ENCODE measurements at places on chromosomes 1 and 21.

GRCh38 chr1:18940303-18941020 lies 16.0 kb downstream of the IFFO2 start:
- DNase-seq: peak; percentile 54

DNA sequence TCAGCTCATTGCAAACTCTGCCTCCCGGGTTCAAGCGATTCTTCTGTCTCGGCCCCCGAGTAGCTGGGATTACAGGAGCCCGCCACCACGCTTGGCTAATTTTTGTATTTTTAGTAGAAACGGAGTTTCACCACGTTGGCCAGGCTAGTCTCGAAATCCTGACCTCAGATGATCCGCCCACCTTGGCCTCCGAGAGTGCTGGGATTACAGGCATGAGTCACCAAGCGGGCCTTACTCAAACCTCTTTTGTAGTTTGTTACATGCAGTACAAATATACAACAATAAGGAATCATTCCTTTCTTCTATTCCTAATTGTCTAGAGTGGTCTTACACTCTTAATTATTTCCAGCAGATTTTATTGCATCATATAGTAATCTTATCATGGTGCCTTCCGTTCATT lies 16.6 kb downstream of the SPATA17 start:
- no peak for DNase-seq

DNA sequence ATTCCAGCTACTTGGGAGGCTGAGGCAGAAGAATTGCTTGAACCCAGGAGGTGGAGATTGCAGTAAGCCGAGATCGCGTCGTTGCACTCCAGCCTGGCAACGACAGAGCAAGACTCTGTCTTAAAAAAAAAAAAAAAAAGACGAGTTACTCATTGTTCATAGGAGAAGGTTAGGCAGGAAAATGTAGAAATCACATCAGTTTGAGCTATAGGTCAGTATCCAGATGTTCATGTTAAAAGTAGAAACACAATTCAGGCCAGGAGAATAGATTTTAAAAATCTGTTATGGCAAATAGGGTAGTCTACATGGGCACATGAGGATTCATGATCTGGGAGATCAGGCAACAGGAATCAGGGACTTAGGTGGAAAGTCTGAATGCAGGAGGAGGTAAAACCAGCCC lies 57.7 kb downstream of the SELENOF start:
- no peak for DNase-seq

GRCh38 chr1:85447006-85447943 lies 17.7 kb downstream of the DDAH1 start:
- peak; percentile 42 for DNase-seq

DNA sequence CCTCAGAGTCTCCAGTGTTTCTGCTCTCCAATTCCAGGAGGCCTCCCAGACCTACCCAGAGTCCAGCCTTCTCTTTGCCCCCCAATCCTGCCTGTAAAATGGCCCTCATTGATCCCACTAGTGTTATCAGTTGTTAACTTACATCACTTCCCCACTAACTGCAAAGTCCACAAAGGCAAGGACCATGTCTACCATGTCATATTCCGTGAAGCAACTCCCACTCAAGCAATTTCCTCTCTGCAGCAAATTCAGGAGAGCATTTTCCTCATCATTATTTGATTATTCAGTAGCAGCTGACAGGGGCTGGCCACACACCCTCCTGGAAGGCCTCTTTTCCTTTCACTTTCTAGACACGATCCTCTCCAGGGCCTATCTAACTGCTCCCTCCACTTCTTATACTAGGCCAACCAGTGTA lies 153.5 kb downstream of the RERE start:
- no peak for DNase-seq

- DNase-seq: no peak
Observed at GRCh38 chr1:48294656-48295055, 72.1 kb downstream of the SLC5A9 start.

- peak; percentile 86 for DNase-seq
Observed at GRCh38 chr1:226679853-226680516, 59.1 kb downstream of the ITPKB start.

DNA sequence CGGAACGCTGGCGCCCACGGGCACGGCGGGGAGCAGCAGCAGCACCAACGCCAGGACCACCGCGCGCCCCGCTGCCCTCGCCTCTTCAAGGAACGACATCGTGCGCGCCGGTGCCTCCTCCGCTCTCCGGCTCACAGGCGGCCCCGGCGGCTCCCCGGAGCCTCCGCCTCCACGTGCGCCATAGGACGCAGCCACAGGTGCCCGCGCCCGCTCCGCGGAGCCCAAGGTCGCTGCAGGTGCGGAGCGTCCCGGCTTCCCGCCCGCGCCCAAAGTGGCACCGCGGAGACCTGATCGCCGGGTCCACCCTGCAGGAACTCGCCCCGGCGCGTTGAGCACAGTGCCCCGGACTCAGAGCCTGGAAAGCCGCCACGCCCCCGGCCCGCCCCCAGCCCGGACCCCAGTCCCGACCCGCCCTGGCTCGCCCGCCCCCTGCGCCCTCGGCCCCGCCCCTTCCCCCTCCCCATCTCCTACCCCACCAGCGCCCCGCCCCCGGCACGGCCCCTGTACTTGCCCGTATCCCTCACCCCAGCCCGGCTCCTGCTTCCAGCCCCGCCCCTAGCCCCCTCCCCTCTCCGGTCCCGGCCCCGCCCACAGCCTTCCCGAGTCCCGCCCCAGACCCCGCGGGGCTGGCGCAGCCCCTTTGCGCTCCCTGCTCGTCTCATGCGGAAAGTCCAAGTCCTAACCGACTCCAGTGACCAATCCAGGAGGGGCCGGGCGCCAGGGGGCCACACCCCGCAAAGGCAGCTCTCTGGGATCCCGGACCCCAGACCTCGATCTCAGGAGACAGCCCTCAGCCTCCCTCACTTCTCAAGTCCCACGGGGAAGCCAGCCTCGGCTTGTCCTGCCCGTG lies at the start of gene MEGF6:
Gene MEGF6 (minus strand): TSS at position 339 of the 850 bp plus-strand sequence. CDS start 240 bp downstream, at position 99.
- DNase-seq: peak; percentile 15

DNA sequence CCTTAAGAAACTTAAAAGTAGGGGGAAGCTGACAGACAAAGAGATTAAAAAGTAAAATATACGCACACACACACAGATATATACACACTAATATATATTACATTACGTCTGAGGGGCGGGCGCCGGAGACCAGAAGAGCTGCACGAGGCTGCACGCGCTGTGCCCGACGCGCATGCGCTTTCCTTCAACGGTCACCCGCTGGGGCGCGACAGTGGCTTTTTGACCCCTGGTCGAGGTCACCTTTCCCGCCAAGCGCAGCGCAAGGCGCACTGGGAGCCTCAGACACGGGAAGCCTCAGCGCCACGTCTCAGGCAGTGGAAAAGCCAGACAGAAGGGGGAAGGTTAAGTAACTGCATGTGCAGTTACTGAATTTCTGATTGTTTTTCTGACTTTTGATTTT lies at the start of gene HORMAD1:
Gene HORMAD1 (minus strand): TSS at position 193 of the 400 bp plus-strand sequence. CDS start 1,390 bp downstream, outside the sequence.
- DNase-seq: no peak

- no peak for DNase-seq
Observed at GRCh38 chr1:232260861-232261260, 369.1 kb downstream of the SIPA1L2 start.

DNA sequence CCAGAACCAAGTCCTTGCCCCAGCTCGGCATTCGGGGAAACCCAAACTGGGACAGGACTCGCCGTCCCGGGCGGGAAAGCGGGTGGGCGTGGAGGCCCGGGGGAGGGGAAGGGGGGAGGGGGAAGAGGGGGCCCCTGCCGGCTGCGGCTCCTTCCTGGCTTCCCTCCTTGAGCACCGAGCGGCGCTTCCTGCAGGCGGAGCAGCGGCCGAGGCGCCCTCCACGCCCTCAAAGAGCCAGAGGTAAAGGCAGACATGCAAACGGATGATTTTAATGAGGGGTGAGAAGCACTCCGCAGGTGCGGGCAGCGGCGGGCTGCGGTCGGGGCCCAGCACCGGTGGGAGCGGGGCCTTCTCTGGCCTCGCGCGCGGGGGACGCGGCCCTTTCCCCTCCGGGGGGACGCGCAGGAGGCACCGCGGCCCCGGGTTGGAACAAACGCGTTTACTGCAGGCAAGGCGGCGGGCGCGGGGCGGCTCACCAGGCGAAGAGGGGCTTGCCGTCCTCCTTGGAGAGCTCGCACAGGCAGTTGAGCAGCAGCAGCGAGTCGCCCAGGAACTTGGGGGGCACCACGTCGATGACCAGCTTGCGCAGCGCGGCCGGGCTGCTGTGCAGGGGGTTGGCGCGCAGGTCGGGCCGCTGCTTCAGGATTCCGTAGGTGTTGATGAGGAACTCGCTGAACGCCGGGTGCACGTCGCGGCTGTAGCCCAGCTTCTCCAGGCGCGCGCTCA lies 5.7 kb upstream of the FTCD start:
- DNase-seq: no peak

DNA sequence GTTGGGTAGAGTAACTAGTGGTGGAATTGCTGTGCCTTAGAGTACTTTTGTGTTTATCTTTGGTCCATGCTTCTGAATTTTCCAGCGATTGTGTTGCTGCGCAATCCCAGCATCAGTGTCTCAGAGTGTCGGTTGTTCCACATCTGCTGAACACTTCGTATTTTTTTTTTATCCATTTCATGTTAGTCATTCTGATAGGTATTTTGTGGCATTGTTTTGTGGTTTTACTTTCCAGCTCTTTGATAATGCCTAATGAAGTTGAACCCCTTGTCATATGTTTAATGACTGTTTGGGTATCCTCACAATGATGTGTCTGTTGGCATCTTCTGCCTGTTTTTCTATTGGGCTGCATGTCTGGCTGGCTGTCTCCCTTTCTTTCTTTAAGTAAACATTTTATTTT lies 13.6 kb downstream of the TUFT1 start:
- peak; percentile 56 for DNase-seq

DNA sequence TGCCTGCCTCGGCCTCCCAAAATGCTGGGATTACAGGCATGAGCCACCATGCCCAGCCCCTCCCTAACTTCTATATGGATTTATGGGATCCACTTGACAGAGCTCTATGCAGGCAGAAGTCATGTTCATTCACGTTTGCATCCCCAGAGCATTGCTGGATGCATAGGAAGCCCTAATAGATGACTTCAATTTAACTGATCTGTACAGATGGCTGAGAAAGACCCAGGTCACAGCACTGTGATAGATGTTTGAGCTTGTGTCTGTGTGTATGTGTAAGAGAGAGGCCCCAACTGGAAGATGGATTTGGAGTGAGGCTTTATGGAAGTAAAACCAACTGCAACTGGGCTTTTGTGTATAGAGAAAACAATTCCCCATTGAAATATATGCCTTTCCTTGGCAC lies 30.9 kb upstream of the PLXNA2 start:
- no peak for DNase-seq

DNA sequence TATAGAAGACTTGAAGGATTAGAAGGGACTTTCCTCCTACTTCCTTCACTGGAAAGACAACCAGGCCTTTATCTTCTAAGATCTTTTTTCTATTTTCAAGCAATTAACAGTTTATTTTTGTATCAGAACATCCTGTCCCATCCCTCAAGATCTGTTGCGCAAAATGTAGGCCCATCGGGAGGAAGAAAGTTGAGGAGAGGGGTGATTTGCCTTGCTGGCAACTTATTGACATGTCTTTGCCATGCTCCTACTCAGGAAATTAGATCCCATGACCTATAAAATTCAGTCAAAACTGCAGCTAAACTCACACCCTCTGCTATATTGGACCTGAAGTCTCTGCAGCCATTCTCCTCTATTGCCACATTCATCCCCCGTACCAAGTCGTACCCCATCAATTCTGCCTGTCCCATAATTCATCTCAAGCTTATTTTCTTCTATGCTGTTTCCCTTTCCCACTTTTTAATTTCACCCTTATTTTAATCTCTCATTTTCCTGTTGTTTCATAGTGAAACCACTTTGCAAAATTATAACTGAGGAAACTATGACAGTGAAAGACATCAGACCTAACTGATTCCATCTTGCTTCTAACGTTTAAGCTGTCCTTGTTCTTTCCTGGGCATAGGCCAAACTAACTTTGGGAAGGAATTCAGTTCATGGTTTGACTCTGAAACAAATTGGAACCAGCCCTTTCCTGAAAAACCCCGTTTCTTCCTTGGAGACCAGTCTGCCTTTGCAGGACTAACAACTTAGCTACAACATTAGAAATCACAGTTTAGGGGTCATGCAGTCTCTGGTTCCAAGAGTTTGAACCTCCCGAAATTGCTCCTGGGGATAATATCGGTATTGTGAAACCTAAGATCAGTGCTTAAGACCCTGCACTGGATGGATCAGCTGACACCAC lies 195.7 kb upstream of the PTBP2 start:
- DNase-seq: peak; percentile 40

DNA sequence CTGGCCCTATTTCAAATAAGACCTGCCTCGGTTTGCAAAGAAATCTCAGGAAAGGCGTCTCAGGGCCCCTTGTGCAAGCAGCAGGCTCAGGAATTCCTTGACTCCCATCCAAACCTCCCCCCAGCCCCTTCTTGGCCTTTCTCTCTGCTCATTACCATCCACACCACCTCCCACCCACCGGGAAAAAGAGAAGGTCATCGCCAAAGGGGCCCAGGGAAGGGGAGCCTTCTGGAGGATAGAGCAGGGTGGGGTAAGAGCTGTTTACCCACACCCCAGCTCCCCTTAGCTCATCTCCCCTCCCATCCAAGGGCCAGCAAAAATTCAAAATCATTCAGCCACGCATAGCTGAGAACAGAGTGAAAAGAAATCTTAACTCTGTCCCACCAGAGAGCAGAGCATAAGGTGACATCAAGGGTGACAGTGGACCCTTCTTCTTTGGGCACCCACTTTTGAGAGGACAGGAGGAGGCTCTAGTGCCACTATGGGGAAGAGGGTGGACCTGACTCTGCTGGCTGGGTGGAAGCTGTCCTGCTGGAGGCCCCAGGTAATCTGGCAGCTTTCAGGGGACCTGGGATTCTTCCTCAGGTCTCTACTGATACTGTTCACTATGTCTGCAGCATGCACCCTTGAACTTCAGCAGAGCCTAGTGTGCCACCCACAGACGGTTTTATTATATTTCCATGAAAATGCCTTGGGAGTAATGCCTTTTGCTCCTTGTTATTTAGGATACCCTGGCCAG lies 3.9 kb upstream of the WNT2B start:
- no peak for DNase-seq

DNA sequence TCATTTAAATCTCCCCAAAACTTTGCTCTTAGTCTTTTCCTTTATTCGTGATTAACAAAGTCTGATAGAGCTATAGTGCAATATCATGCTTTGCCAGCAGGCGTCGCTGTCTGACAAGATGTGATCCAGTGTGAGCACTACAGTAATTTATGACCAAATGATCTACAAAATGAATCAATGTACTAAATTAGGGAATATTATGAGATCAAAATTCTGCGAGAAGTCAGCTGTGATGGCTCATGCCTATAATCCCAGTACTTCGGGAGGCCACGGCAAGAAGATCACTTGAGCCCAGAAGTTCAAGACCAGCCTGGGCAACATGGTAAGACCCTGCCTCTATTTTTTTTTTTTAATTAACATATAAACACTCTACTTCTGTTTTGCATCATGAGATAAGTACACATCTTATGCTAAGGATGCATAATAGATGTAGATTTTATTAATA lies 3.6 kb upstream of the SPSB1 start:
- peak; percentile 73 for DNase-seq

GRCh38 chr1:93552741-93553455 lies 105.0 kb downstream of the FNBP1L start:
- DNase-seq: peak; percentile 70

GRCh38 chr1:147717051-147717705 lies 43.2 kb downstream of the GJA5 start:
- DNase-seq: no peak

GRCh38 chr1:202807451-202807925 lies 733 bp downstream of the KDM5B start:
- peak; percentile 40 for DNase-seq

GRCh38 chr1:58929671-58930325 lies 146.0 kb upstream of the JUN start:
- DNase-seq: no peak
